Right renal cortex interstitium (tissue), 3 donors: ENCODE measurements at places on chromosomes 1 and 21.

DNA sequence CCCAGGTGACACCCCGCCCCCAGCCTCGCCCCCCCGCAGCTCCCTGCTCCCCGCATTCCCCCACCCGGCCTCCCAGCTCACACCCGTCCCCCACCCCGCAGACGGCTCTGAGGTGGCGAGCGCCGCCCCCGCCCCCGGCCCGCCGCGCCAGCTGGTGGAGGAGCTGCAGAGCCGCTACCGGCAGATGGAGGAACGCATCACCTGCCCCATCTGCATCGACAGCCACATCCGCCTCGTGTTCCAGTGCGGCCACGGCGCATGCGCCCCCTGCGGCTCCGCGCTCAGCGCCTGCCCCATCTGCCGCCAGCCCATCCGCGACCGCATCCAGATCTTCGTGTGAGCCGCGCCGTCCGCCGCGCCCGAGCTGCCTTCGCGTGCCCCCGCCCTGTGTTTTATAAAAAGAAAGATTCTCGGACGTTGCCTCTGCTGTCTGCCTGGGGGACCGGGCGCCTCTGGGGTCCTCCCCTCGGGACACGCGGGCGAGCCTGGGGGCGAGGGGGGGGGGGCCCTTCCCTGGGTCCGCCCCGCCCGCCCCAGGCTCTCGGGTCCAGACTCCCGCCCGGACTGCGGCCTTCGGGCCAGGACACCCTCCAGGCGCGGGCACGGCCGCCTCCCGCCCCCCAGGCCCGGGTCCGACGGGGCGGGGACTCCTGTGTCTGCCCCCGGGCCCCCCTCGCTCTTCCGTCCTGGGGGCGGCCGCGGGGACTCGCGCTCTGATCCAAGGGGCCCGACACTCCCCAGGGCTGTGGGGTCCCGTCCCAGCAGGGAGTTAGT is 1.6 kb upstream of the MMP23B start:
- DNase-seq, result no peak

GRCh38 chr21:44618504-44618903 is 6.6 kb downstream of the KRTAP10-8 start:
- DNase-seq, result no peak

DNA sequence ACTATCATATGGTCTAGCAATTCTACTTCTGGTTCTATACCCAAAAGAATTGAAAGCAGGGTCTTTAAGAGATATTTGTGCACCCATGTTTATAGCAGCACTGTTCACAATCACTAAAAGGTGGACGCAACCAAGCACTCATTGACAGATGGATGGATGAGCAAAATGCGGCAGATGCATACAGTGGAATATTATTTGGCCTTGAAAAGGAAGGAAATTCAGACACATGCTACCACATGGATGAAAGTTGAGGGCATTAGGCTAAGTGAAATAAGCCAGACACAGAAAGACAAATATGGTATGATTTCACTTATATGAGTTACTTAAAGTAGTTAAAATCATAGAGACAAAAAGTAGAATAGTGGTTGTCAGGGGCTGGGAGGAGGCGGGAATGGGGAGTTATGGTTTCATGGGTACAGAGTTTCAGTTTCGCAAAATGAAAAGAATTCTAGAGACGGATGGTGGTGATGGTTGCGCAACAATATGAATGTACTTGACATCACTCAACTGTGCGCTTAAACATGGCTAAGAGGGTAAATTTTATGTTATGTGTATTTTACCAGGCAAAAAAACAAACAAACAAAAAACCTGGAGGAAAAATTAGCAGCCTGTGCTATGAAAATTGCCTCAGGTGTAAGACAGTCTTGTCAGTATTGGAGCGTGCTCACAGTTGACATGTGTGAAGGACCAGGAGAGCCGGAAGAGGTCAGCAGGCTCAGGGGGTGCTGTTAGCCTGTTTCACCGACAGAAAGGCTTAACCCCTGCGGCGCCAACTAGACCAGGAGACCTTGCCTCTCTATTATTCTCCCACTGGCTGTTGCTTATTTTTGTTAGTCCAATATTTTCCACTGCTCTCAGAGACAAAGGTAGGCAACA is 26.5 kb downstream of the CD247 start:
- no peak for DNase-seq

- peak; percentile 47 for DNase-seq
Observed at GRCh38 chr1:205440476-205441317, 15.1 kb downstream of the BLACAT1 start.

DNA sequence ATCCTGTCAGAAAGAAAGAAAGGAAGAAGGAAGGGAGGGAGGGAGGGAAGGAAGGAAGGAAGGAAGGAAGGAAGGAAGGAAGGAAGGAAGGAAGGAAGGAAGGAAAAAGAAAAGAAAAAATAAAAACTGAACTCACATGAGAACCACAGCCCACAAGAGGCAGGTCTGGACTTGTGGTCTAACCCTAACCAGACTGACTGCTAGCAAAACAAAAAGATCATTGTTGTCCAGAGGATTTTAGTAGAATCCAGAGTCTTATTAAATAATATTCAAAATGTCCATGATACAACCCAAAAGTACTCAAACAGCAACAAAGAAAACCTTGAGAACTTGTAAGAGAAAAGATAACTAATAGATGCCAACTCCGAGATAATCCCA is 4.7 kb upstream of the ITGB2 start:
- no peak for DNase-seq

- DNase-seq, result no peak
Observed at GRCh38 chr1:4213366-4213973, 313.4 kb upstream of the C1orf174 start.

GRCh38 chr1:205791568-205792180 is 16.4 kb upstream of the RAB29 start:
- no peak for DNase-seq

DNA sequence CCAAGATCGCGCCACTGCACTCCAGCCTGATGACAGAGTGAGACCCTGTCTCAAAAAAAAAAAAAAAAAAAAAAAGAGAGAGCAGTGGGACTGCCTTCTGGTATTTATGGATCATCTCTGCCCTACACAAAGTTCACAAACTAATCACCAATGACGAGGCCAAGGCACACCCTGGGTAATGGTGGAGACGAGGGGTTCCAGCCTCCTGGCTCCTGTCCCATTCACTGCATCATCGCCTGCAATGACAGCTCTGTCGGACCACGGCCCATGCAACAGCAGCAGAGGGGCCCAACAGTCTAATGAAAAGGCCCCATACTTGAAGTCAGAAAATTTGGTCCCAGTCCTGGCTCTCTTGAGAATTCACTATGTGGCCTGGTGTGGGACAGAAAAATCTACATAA is 2.9 kb upstream of the BTG2 start:
- no peak for DNase-seq

GRCh38 chr21:35291034-35291433 is 241.9 kb upstream of the RUNX1 start:
- no peak for DNase-seq

DNA sequence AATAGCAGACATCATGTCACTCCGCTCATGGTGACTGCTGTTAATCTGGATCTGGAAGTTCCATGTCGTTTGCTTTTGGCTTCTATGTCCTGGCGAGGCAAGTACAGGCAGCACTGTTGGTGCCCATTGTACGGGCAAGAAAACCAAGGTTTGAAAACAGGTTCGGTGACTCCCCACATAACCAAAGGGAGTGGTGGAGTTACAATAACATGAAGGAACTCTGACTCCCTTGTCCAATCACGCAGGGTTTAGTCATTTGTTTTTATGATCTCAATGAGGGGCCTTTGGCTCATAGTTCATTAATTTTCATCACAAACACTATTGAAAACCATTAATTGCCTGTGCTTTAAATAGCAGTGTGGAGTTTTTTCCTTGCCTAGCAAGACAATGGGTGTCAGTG is 82.9 kb upstream of the SSX2IP start:
- no peak for DNase-seq

DNA sequence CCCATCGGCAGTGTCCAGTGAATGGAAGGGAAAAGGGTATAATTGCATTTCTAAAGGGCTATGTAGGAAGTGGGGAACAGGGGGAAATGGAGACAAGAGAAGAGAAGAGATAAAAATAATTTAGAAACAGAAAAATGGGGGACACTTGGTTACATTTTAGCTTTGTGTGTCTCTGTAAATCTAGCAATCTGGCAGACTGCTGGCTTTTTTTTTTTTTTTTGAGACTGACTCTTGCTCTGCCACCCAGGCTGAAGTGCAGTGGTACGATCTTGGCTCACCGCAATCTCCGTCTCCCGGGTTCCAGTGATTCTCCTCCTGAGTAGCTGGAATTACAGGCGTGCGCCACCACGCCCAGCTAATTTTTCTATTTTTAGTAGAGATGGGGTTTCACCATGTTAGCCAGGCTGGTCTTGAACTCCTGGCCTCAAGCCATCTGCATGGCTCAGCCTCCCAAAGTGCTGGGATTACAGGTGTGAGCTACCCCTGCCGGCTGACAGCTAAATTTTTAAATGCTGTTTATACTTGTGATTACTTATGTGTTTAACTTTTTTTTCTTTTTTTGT is 53.4 kb downstream of the AGPAT3 start:
- DNase-seq, result no peak

DNA sequence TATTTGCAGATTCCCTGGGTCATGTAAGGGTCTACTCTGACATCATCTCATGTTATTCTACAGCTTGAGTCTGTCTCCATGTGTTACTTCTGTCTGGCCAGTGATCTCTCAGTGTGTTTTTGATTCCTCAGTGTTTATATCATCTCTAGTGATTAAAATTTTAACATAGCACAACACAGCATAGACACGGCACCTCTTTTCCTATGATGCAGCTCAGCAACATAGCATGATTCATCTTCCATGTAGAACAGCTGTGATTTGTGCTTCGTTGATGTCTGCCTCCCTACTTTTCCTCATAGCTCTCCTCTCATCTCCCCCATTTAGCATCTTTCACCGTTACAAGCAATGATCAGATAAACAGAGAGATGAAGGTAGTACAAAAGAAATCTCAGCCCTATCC is 163.9 kb upstream of the DPT start:
- DNase-seq, result no peak

DNA sequence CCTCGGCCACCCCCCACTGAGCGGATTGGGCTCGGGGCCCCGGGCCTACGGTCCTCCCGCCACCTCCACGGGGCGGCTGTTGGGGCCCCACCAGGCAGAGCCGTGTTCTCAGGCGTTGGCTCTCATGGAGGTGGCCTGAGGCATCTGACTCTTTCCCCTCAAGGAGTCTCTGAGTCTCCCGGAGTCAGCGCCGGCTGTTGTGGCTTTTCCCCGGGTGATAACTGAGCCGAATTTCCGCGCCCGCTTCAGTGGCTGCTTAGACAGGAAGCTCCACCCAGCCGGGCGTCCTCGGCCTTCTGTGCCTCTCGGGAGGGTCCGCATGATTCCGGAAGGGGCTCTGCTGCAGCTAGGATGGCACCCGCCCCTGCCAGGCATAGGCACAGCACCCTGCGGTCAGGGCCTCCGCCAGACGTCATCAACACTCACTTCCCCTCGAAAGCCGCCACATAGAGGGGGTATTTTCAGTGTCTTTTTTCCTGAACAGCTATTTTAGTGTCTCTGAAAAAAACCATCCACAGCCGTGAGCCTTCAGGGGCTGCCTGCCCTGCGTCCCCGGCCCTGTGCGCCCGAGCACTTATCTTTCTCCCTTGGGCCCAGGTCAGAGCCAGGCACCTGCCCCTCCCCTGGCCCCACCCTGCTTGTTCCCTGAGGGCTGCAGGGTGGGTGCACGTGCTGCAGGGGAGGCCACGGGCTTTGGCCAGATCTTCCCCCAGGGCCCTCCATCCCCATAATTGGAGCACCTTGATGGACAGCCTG is 72.9 kb downstream of the SKI start:
- DNase-seq, result no peak

- DNase-seq, result no peak
Observed at GRCh38 chr1:29382851-29383745, 146.8 kb downstream of the PTPRU start.

- no peak for DNase-seq
Observed at GRCh38 chr1:241742084-241742483, 90.0 kb downstream of the WDR64 start.

DNA sequence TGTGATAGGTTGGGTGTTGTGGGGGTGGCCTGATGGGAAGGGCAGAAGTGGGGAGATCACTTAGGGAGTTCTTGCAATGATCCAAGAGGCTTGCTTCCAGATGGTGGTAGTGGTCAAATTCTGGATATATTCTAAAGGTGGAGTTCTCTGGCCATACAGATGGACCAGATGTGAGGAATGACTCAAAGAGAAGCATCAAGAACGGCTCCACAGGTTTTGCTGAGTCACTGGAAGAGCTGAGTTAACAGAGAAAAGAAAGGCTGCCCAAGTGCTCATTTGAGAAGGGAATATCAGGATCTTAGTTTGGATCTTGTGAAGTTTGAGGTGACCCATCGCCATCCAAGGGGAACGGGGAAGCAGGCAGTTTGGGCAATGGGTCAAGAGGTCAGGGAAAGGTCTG is 192.9 kb upstream of the GALNT2 start:
- no peak for DNase-seq

GRCh38 chr1:21097729-21098128 is 79.0 kb downstream of the EIF4G3 start:
- DNase-seq, result no peak

DNA sequence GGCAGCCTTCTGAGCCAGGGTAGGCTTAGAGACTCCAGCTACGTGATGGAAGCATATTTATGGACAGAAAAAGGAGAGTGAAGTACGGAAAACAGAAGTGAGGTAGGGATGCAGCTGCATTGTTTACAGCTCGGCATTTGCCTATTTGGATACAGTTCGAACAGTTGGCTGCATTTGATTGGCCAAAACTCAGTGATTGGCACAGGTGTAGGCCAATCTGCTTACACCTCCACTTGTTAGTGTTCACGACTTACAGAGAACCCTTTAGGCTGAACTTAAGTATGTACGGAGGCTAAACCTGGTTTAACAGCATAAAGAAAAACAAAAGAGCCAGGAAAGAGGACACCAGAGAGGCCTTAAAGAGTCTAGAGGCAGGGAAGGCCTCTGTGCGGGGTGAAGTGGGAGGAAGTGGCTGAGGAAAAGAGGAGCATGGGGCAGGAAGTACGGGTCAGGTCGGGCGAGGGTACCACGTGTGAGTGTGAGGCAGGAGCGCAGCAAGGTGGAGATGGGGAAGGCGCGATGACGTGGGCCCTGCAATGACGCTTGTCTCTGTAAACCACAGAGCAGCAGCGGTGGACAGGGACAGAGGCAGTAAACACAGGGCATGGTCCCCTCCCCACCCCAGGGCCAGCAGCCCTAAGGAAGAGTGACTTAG is 32.0 kb downstream of the RSPH1 start:
- no peak for DNase-seq

GRCh38 chr1:788835-789234 is 102.4 kb upstream of the OR4F16 start:
- no peak for DNase-seq

- no peak for DNase-seq
Observed at GRCh38 chr1:6891781-6892579, 106.7 kb downstream of the CAMTA1 start.

GRCh38 chr1:200916152-200916551 is 21.5 kb downstream of the INAVA start:
- DNase-seq, result no peak

DNA sequence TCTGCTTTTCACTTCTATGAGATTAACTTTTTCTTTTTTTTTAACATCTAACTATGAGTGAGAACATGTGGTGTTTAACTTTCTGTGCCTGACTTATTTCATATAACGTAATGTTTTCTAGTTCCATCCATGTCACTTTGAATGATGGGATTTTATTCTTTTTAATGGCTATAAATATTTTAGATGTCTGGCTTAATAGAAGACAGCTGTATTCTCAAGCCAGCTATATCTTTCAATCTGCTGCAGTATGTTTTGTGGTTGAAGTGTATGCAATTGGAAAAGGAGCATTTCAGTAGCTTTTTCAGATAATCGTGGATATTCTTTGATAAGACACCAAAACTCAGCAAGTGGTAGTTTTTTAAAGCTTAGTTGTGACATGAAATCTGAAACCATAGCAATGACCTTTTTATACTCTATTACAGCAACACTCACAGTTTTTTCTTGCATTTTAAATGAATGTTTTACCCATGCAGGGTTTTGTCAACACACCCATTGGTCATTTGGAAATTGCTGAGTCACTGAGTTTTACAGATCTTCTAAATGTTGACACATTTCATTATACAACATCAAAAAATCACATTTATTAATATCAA is 5.7 kb upstream of the SVBP start:
- no peak for DNase-seq
